ENCODE measurements at places on chromosomes 2 and 18.

GRCh38 chr2:219778189-219778588 lies 150.8 kb downstream of the SLC4A3 start:
- no peak for DNase-seq

GRCh38 chr2:26898480-26899078 lies 50.6 kb downstream of the DPYSL5 start:
- no peak for DNase-seq

- no peak for DNase-seq
Observed at GRCh38 chr18:63749489-63749888, 25.7 kb upstream of the SERPINB7 start.

GRCh38 chr2:101820519-101820918 lies 123.0 kb downstream of the MAP4K4 start:
- DNase-seq, result no peak

DNA sequence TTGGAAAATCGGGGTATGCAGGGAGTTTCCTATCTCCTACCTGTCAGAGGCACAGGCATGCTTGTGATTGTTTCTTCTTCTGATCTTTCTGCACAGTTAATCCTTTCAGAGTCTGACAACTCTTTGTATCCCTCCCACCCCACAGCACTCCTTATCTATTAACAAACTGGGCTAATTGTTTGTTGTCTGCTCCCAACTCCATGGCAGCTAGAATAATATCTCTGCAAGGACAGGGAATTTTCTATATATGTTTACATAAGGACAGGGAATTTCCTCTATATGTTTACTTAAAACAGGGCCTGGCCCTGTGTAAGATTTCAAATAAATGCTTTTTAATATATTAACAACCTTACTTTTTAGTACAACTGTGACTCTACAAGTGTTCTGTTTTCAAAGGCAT lies 36.0 kb upstream of the VRK2 start:
- DNase-seq, result no peak

DNA sequence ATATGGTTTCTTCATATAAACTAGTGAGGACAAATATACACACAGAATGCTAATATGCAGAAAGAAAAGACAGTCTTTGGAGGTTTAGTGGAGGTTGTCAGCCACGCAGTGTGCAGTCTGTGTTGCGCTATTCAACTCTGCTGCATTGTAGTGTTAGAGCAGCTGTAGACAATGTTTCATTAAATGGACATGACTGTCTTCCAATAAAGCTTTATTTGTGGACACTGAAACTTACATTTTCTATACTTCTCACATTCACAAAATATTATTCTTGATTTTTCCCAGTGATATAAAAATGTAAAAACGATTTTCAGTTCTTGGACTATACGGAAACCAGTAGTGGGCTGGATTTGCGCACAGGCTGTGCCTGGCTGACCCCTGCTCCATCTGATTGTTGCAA lies 13.3 kb downstream of the TTC27 start:
- no peak for DNase-seq

GRCh38 chr2:73564986-73565385 lies 77.2 kb downstream of the NAT8 start:
- DNase-seq, result no peak

Measured in omental fat pad (tissue), 4 donors.